ENCODE measurements at places on chromosomes 1 and 21.

DNA sequence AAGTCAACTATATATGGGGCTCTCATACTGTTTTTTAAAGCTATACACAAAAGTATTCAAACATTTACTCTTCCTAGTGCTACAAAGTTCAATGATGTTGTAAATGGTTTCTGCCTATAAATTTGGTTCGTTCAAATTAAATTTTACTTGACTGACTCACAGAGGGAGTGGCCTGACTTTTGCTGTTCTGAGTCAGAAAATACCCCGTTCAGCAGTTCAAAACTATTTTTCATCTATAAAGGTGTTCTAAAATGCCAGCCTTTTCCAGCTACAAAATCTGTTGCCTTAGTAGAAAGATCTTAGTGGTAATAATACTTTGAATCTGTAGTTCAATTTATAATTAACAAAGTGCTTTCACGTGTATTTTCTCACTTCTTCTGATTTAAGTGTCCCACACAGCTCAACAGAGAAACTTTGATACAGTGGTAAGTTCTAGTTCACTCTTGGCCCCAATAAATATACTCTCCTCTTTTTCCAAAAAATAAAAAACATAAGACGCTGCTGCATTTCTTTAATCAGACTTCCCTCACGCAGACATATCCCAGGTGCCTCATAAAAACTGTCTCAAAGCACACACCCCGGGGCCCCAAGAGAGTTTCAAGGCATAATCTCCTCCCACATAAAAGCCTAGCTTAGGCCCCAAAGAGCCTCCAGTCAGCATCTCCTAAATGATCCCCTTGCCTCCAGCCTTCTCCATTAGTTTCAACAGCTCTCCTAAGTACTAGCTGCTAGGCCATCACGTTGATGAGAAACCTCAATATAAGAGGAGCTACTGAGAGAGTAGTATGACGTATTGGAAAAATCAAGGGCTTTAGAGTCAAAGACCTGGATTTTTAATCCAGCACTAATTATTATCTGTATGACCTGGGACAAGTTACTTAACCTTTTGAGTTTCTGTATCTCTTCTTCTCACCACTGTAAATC is 3.2 kb downstream of the PTP4A2 start:
- no peak for DNase-seq

- no peak for DNase-seq
These were observed 40.3 kb downstream of the TP73 start for GRCh38 chr1:3692598-3692997.

GRCh38 chr1:202760589-202760988 is 47.6 kb downstream of the KDM5B start:
- no peak for DNase-seq

DNA sequence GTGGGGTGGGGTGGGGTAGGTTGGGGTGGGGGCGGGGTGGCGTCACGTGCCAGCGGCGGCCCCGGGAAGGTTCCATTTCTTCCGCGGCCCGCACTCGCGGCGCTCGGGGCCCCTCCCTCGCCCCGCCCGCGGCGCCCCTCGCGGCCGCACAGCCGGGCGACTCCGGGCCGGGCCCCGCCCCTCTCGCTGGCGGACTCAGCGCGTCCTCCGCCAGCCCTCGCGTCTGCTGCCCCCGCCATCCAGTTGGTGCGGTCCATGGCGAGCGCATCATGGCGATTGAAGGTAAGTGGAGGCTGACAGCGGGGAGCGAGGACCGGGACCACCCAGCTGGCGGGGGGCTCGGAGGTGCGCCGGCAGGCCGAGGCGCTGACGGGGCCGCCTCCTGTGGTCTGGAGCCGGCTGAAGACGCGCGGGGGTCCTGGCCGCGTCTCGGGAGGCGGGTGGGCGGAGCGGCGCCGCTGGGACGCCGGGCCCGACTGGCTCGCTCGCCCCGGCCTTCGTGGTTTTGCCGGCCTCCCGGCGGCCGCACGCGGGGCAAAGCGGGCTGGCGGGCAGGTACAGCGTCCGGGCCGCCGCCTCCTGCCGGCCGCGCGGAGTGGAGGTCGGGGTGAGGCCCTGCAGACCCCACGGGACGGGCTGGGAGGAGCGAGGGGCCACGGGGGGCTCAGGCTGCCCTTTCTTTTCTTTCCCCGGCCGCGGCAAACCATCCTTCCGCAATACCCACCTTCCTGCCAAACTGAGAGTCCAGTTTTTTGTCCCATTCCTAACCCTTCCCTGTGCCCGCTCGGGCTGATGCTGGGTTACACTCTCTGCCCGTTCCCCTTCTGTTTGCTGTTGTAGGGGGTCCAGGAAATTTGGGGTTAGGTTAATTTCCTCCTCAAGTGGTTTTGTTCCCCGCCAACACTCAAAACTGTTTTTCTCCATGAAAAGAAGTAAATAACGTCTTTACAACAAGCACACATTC is at the start of gene SYT14:
Gene SYT14 (plus strand): TSS at position 222 of the 964 bp plus-strand sequence. CDS start 48 bp downstream, at position 270.
- no peak for DNase-seq

DNA sequence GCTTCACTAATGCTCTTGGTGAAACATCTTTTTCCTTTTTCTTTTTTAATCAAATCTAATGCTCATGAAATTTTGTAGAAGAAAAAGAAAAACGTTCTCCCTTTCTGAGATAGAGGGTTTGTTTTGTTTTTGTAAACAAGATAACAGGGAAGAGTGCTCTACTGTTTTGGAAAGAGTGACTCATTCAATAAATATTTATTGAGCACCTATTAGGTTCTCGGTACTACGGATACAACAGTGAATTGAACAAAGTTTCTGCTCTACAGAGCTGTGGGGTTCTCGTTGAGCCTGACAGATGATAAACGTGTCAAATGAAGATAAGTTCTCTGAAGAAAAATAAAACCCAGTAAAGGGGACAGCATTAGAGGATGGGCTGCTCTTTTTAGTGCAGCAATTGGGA is 7.0 kb downstream of the PGM1 start:
- DNase-seq, result no peak
